ENCODE measurements at places on chromosomes 4 and X.

DNA sequence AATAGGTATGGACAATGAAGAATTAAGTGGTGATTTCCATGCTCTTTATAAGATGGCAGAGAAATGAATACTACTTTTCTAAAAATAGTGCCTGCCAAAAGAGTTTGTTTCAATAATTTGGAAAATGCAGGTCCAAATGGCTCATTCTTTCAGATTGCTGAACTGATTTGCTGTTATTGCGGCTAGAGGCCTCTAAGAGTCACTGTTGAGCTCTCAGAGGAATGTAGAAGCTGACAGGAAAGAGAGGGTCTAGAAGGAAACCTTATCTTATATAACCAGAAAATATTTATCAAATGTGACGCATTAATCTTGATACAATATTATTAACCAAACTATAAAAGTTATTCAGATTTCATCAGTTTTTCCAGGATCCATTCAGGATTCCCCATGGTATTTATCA, 65.7 kb upstream of the PAGE1 start:
- no peak for DNase-seq

- DNase-seq = no peak
These were observed 35.3 kb upstream of the SCRG1 start for GRCh38 chr4:173434231-173434630.

GRCh38 chr4:181261279-181261678, 981.9 kb upstream of the TENM3 start:
- DNase-seq = no peak

DNA sequence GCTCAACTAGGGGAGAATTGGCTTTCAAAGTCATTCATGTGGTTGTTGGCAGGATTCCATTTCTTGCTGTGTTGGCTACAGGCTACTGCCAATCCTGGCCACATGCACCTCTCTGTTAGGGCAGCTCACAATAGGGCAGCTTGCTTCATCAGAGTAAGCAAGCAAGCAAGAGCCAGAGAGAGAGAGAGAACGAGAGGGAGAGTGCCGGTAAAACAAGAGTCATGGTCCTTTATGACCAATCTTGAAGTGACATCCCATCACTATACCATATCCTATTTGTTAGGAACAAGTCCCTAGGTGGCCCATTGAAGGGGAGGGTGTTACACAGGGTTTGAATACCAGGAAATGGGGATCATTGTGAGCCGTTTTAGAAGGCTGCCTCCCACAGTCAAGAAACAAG, 33.0 kb upstream of the TLR2 start:
- DNase-seq = no peak

GRCh38 chrX:33333271-33333670, 121.9 kb upstream of the DMD start:
- no peak for DNase-seq

DNA sequence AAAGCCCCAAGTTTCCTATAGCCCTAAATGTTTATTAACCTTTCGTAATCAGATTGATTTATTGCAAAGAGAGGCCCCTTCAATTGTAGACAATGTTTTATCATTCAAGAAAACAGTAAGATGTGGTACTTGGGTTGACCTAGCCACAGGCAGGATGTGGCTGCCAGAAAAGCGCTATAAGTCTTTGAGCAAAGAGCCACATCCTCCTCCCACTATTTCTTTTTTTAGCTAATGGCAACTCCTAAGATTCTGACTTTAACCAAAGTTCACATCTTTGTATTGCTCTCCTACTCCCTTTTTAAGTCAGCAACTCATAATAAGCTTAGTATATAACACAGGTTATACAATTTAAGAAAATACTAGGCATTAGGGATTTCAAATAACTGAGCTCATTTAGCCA, 70.7 kb upstream of the PPP3CA start:
- no peak for DNase-seq

GRCh38 chrX:3518870-3519269, 172.4 kb upstream of the MXRA5 start:
- peak; percentile 80 for DNase-seq

DNA sequence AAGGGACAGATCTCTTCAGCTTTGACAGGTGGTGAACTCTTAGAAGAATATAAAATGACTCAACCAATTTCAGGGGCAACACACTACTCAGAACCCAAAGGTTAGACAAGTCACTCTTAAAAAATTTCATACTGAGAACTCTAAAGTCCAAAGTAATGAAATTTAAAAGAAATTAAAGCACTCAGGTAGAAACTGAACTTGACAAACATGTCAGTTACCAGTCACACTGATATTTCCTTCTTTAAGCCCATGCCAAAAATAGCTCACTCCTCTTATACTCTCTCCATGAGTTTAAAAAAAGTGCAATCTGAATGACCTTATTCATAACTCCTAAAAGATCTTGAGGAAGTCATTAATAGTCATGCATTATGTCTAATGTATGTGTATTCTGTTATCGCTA, 40.3 kb downstream of the AMMECR1 start:
- DNase-seq = no peak

GRCh38 chr4:129899849-129900248, 803.9 kb downstream of the C4orf33 start:
- DNase-seq = no peak

- DNase-seq = no peak
These were observed 90.3 kb upstream of the MAML3 start for GRCh38 chr4:140244328-140244727.

GRCh38 chrX:2756548-2756947, 4.7 kb downstream of the XG start:
- DNase-seq = no peak

DNA sequence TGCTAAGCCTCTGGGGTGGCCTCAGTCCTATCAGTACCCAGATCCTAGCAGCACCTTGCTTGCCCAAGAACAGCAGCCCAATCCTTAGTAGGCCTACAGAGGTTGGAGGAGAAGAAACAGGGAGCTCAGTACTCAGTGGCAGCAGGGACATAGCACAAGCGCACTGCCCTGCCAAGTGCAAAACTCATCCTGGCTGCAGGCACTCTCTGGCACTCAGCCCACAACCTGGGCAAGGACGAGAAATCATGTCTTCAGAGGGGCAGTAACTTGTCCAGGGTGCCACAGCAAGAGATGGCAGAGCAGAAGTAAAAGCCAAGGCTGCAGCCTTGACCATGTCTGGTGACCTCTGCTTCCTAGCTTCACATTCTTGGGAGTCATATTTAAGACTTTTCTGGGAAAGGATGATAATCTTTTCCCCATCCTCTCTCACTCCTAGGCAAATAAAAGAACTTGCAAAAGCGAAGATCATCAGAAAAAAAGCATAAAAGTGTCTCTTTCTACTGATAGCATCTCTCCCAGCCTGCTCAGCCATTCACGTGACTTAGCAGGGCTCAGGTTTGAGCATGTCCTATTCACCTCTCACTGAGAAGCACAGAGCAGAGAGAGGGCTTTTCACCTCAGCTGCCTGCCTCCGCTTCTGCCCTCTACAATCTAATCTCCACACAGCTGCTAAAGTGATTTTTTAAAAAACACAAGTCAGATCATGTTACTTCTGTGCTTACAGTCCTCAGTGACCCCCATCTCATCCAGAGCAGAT, 37.2 kb upstream of the MAGEA4 start:
- DNase-seq = no peak

DNA sequence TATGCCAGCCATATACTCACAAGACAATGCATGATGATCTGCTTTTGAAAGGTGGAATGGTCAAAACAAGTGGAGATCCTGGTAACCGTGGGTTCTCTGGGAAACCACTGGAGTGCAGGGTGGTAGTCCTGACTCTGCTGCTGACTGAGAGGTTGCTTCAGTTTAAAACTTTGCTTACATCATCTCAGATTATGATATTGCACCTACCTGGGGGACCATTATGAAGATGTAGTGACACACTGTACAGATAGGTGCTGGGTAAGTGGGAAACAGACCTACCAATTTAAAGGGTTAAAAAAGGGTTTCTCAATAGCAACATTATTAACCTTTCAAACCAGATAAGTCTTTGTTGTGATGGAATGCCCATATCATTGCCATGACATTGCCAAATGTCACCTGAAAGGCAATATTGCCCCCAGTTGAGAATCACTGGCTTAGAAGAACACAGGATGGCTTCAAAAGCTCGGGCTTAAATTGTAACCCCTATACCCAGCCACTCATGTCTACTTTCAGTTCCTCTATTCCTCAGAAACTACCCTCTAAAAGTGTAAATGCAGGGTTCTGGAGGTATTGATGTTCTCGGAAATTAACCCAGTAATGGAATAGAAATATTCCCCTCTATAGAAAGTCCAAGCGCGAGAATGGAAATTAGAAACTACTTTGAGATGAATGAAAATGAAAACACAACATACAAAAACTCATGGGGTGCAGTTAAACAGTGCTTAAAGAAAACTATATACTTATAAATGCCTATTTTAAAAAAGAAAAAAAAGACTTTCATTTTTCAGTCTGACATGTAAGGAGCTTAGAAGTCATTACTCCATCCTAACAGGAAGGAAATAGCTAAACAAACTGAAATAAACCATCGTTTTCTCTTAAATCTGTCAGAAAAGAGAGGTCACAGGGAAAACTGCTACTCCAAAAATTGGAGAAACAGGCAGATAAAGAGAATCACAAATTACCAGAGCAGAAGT, 65.8 kb downstream of the ARHGEF6 start:
- no peak for DNase-seq

DNA sequence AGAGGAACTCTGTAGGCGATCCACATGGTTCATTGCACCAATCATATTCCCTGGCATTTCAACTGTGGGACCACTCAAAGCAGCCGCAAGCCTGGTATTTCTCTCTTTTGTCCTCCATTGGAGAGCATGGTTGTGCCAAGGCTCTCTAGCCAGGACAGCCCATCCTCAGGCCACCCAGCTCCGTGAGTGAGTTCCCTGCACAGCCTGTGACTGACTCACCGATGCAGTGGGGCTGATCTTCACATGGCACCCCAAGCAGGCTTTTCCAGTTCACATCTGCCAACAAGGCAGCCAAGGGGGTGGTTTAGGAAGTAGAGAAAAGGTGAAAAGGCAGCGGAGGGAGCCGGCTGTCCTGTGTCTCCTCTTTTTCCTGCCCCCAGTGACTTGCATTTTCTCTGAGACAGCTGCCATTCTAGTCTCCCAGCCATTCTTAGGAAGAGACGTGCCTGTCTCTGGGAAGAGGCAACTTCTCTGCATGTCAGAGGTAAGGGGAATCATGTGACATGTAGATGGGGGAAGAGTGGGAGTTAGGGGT, 69.2 kb downstream of the MID1IP1 start:
- DNase-seq = no peak

DNA sequence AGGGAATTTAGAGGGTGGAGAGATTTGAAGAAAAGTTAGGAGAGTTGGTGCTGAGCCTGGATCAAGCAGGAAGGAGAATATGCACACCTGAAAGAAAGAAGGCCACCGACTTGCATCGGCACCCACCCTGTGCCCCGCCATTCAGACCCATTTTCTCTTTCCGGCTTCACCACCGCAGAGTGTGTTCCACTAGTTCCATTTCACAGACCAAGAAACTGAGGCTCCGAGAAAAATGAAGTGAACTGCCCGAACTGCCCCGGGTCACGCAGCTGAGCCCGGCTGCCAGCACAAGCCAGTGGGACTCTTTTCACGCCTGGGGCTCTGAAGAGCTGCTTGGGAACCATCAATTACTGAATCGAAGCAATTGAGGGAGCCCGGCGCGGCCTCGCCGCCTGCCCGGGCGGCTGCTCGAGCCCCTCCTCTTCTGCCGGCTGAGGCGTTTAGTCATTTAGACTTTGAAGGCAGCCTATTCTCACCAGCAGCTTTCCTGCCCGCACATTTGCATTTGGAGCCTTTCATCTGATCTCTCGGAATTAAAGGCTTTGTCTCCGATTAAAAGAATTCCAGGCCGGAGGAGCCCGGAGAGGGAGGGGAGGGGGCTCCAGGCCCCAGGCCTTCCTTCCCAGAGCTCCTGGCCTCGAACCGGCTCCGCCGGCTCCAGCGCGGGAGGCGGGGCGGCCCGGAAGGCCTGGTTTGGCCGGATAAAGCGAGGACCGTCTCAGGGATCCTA, 140.2 kb upstream of the PJA1 start:
- DNase-seq = no peak

DNA sequence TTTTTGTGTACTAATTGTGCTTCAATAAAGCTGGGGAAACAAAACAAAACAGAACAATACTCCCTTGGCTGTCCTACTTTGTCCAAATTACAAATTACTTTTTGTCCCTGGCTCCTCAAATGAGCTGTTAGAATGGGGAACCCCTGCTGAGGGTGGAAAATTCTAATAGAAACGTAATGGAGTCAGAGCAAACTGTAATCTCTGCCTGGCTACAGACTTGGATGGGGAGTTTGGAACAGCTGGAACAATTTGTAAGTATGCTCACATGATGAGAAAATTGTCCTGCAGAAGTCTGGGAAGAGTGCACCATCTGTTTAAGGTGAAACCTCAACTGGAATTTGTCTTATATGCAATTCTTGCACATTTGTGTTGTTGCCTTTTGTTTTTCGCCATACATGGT, 364.4 kb upstream of the CLNK start:
- no peak for DNase-seq

GRCh38 chr4:151930372-151930771, 169.6 kb upstream of the GATB start:
- no peak for DNase-seq

- DNase-seq = no peak
These were observed 164.1 kb downstream of the DTHD1 start for GRCh38 chr4:36445480-36445879.

DNA sequence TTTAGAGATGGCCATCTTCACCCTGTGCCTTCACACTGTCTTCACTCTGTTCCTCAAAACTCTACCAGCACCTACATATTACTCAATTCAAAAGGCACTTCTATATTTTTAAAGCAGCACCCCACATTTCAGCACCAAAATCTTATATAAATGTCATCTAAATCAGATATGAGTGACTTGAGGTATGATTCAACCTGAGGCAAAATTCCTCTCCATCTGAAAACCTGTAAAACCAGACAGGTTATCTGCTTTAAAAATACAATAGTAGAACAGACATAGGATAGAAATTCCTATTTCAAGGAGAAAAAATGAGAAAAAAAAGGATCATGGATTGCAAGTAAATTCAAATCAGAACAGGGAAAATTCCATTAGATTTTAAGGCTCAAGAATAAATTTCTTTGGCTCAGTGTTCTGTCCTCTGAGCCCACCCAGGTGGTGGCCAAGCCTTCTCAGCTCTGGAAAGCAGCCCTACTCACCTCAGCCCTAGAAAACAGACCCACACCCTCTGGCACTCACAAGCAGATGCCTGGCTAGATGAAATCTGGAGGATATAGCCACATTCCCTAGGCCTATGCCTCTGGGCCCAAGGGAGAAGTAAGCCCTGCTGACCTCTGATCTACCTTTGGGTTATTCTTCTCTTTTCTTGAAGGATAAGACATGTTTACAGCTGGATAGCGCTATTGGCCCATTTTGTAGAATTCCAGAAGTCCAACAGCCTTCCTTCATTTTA, 240.4 kb upstream of the ZCCHC13 start:
- DNase-seq = no peak

DNA sequence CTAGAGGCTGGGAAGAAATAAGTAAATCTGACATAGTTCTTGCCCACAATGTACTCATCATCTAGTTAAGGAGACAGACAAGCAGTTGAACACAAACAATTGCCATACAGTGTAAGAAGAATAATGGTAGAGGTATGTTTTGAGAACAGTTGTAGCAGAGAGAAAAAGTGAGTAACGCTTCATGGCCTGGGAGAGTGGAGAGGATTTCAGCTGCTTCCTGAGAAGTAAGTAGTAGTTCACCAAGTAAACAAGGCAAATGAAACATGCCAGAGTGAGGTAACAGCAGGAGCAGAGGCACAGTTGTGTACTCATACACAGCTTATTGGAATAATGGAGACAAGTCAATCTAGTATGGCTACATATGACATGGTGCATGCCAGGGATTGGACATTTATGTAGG, 53.6 kb upstream of the RAP2C start:
- DNase-seq = no peak

GRCh38 chrX:134758652-134759051, 100.4 kb upstream of the PLAC1 start:
- no peak for DNase-seq

Data from BJ (cell line).